ENCODE measurements at places on chromosomes 5 and 9.
A peak's percentile ranks its signal among the peaks of the same experiment; 100 is the strongest.

GRCh38 chr9:82593501-82593900 is 469.4 kb downstream of the RASEF start:
- DNase-seq = no peak

GRCh38 chr5:134576386-134577021 is 51.0 kb downstream of the JADE2 start:
- DNase-seq = no peak

- no peak for DNase-seq
Observed at GRCh38 chr5:10455277-10455670, 13.6 kb downstream of the ROPN1L start.

DNA sequence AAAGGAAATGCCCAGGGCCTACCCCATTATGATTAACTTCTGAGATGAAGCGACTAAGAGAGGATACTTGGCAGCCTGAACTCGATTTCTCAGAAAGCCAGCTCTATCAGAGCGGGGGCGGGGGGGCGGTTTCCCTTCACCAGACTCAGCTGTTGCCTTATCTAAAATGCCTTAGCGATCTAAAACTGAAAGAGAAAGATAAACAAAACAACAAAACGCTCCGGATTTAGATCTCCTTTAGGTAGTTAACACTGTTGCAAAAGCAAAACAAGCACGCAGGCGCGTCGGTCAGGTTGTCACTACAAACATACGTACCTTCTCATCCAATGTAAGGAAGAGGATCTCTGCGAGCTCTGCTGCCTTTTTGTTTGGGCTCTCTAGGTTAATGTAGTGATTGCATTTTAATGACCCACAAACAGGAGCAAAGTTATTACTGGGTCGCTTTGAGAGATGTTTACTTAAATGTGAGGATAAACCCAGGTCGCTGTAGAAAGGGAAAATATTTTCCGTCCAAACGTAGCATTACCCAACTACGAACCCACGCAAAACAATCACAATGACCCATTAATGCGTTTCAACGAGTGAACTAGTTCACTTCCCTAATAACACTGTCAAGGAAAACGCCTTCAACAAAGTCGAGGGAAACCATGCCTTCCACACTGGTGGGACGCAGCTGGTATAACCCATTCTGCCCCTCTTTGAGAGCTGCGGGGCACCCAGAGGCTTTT is 982 bp downstream of the EPB41L4A start:
- DNase-seq = no peak

GRCh38 chr5:87503004-87503403 is 90.3 kb upstream of the CCNH start:
- DNase-seq = no peak

DNA sequence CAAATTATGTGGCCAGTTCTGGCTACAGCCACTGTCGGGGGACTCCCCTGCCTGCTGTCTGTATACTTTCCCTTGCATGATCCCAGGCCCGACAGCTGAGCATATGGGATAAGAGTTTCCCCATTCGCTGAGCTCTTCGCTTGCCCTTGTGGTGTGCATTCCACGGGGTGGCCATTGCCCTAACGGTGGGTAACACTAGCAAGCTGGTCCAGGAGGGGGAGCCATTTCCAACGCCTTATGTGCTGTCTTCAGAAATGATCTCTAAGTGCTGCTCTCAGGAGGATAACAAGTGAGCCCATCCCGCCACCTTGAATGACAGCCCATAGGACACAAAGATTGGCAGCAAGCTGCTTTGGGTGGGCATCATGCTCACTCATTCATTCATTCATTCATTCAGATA is 190.9 kb downstream of the FSTL4 start:
- no peak for DNase-seq

- DNase-seq = no peak
Observed at GRCh38 chr9:107273634-107274033, 9.4 kb upstream of the RAD23B start.

- DNase-seq = no peak
Observed at GRCh38 chr9:69264526-69264925, 60.5 kb upstream of the ENTREP1 start.

GRCh38 chr9:126611193-126611591 is 2.5 kb upstream of the LMX1B start:
- no peak for DNase-seq

DNA sequence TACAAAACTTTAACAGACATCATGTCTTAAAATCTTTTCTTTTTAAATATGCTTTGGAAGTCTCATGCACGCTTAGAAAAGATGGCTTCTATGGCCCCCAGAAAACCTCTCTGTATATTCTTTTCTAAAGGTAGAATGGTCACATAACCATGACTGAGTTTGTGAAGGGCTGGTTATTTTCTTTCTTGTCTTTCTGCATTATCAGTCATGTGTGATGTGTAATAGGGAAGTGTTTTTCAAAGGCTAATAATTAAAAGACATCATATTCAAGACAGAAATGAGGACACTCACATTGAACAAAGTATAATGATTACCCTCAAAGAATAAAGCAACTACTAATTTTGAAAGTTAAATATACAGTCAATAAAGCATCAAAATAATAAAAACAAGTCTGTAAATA is 253.4 kb downstream of the TRPM3 start:
- DNase-seq = no peak

DNA sequence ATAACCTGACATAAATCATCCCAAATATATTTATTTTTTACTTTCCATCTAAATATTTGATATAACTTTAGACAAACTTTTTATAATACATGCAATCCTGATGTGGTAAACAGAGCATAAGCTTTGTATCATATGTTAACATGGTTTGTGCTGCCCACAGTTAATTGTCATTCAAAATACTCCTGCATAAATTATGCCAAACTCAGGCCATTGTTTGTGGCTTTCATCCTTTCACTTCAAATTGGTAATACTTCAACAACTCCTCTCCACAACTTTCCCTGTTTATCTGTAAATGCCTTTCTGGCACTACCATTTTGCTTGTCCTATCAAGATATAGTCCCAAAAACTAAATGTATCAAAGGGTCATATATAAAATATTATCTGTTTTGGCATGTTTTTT is 586.7 kb downstream of the HINT1 start:
- no peak for DNase-seq

- DNase-seq = no peak
Observed at GRCh38 chr5:58887721-58888409, 305.0 kb downstream of the RAB3C start.

- no peak for DNase-seq
Observed at GRCh38 chr5:126137891-126138280, 285.3 kb upstream of the GRAMD2B start.

GRCh38 chr5:122718611-122719010 is 56.3 kb upstream of the SNX2 start:
- no peak for DNase-seq

DNA sequence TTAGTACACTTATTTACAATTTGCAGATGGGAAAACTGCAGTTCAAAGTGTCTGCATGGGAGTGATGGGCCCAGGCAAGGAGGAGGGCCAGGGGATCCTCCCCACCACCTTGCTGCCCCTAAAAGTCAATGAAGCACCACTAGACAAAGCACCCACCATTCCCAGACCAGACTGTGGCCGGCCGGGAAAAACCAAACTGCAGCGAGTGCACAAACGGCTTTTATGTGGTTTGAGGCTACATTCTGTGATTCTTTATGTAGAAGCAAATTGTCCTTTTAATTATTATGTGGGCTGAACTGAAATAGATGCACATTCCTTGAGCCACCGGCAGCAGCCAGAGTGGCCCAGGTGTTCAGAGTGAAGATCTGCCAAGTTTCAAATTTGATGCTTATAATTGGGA is 585.3 kb upstream of the KLF4 start:
- no peak for DNase-seq

GRCh38 chr9:85483208-85483607 is 258.5 kb downstream of the AGTPBP1 start:
- no peak for DNase-seq

GRCh38 chr5:83277154-83277553 is 194.4 kb upstream of the VCAN start:
- DNase-seq = no peak

GRCh38 chr5:14149672-14150274 is 6.6 kb downstream of the TRIO start:
- DNase-seq = no peak

GRCh38 chr9:127123064-127123890 is 842 bp upstream of the ANGPTL2 start:
- DNase-seq = no peak

- no peak for DNase-seq
Observed at GRCh38 chr9:115649991-115650472, 503.6 kb upstream of the PAPPA start.

DNA sequence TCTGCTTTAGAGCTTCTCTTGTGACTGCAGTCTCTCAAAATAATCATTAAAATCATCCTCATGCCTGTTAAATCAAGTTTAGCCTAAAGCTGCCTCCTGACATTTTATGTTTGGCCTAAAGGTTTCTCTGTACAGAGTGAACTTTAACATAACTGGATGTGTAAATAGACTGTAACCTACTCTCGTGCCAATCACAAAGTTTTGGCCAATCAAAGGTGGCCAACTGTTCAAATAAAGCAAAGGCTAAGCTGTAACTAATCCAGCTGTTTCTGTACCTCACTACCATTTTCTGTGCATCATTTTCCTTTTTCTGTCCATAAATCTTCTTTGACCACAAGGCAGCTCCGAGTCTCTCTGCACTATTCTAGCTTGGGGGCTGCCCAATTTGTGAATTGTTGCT is 86.2 kb downstream of the GCNT1 start:
- DNase-seq = no peak

GRCh38 chr5:140926443-140927227 is 536 bp downstream of the PCDHAC1 start:
- DNase-seq = no peak

GRCh38 chr5:56588636-56589480 is 226.5 kb upstream of the MAP3K1 start:
- DNase-seq = peak; percentile 47

DNA sequence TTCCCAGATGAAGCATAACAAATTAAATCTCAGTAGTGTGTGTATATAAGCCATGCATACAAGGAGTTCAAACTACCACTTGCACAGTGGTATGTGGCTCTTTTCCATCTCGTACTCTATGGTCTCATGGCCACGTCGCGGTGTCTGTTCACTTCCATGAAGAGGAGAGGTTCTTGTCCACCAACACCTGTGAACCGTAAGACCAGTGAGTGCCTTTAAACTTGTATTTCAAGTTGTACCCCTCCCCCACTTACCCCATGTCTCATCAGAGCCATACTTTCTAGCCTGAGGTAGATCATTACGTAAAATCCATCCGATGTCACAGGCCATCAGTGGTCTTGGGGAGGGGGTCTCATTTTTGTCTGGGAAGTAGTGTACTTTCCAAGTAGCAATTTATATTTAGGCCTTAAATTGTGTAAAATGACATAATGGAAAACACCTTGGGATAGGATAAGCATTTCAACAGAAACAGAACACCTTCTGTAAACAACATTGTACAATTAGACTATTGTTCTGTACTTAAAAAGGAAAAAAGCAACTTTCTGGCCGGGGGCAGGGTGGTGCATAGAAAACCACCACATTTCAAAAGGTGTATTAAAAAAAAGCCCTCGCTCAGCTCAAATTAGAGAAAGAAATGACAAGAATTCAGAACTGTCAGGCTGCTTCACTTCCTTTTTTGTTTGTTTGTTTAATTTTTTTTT is 163.0 kb downstream of the SMARCA2 start:
- no peak for DNase-seq

DNA sequence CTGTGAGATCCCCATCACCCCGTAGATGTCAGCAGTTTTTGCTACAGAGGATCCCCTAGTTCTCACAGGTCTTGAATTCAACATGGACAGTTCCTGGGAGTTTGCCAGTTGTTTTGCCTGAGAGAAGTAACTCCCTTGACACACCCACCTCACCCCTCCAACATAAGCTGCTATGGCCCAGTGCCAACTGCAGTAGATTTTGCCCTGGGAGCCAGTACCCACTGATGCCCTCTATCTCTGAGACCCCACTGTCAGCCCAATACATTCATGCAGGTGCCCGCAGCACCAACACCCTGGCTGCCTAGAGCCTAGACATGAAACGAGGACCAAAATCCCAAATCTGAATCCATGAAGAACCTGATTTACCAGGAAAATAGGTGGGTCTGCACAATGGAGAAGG is 583.9 kb upstream of the CTNND2 start:
- DNase-seq = no peak

DNA sequence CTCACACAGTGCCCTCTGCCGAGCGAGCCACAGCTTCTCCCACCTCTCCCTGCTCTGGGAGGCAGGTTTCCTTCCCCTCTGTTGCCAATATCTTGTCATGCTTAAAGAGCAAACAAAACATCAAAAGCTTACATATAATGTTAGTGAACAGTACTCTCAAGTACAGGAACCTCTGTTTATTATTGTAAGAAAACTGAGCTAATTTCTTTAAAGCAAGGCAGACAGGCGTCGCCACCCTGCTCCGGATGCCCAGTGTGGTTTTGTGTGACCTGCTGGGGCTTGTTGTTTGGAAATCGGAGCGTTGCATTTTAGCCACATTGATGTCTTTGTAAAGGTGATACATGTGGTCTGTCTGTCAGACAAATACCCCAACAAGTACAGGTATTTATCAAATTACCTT is 401.4 kb upstream of the IRX1 start:
- DNase-seq = no peak
